ENCODE measurements at places on chromosomes 6 and 20.

- no peak for DNase-seq
- H3K27ac ChIP-seq = no peak overlapping the region
- H3K4me1 ChIP-seq = peaks cover 7% of the 10 kb centered on the region
- H3K4me3 ChIP-seq = no peak overlapping the region
These were observed 53.2 kb downstream of the CRYBG1 start for GRCh38 chr6:106413722-106414121.

GRCh38 chr20:17525132-17525531, 6.0 kb downstream of the BFSP1 start:
- H3K4me3 ChIP-seq = no peak overlapping the region
- H3K36me3 ChIP-seq = no peaks in the 10 kb centered on the region
- H3K27ac ChIP-seq = no peak overlapping the region
- no peak for DNase-seq

- H3K27ac ChIP-seq = no peak overlapping the region
- no peaks in the 10 kb centered on the region for H3K4me1 ChIP-seq
- H3K4me3 ChIP-seq = no peak overlapping the region
- no peaks in the 10 kb centered on the region for H3K36me3 ChIP-seq
- no peak for DNase-seq
These were observed 323.0 kb upstream of the JARID2 start for GRCh38 chr6:14922706-14923460.

- no peaks in the 10 kb centered on the region for H3K4me1 ChIP-seq
- peaks cover 6% of the 10 kb centered on the region for H3K36me3 ChIP-seq
- DNase-seq = no peak
- H3K4me3 ChIP-seq = no peak overlapping the region
- H3K27ac ChIP-seq = no peak overlapping the region
These were observed 79.4 kb downstream of the DLL1 start for GRCh38 chr6:170211404-170212025.

GRCh38 chr6:79159846-79160245, 74.6 kb downstream of the HMGN3 start:
- H3K27ac ChIP-seq = no peak overlapping the region
- DNase-seq = no peak
- H3K4me1 ChIP-seq = no peaks in the 10 kb centered on the region

DNA sequence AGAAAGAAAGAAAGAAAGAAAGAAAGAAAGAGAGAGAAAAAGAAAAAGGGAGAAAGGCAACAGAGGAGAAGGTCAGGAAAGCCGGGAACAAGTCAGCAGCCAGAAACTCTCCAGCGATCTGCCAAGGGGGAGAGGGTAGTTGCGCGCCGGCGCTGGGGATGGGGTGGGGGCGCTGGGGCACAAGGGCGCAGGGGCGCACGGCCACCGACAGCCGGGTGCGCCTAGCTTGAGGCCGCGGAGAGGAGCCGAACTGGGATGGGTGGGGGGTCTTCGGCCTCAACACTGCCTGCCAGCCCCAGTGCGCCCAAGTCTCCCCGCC, 533 bp upstream of the RSPO3 start:
- H3K4me1 ChIP-seq = peaks cover 4% of the 10 kb centered on the region
- DNase-seq = no peak
- H3K4me3 ChIP-seq = peak overlapping the region; percentile 69
- no peak overlapping the region for H3K27ac ChIP-seq
- no peaks in the 10 kb centered on the region for H3K36me3 ChIP-seq

- no peak overlapping the region for H3K4me3 ChIP-seq
- no peaks in the 10 kb centered on the region for H3K27me3 ChIP-seq
- H3K36me3 ChIP-seq = peaks cover 45% of the 10 kb centered on the region
- H3K4me1 ChIP-seq = peaks cover 13% of the 10 kb centered on the region
- peak overlapping the region; percentile 77 for H3K27ac ChIP-seq
These were observed 55.7 kb downstream of the TRMT11 start for GRCh38 chr6:126042001-126042419.

DNA sequence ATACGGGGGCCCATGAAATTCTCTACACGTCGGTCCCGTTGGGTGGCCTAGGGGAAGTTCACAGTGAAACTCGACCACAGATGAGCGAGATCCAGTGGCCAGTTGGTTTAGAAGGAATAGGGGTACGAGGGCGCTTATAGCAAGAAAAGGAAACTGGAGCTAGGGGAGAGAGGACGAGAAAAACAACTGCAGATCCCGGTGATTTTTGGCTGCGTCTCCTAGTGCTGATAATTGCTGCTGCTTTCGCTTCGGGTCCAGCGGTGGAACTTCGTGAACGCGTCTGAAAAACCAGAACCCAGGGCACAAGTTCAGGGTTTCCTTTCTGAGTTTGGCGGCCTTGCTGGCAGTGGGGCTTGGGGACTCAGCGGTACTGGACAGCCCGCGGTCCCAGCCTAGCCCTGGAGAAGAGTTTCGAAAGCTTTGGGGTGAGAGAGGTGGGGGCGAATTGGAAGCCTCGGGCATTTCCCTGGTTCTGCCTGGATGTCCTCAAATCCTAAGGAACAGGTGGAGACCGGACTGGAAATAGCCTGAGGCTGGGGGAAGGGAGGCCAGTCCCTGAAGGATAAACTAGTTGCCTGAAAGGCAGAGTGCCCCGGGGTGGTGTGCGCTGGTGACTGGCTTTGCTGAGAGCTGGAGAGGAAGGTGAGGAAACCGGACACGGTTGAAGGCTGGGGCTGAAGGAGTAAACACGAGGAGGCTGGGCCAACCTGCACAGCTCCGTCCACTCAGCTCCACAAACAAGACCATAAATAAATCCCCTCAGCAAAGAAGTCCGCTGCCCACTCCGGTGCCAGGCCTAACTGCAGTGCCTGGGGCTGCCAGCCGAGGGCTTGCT, 793 bp downstream of the GMPR start:
- no peaks in the 10 kb centered on the region for H3K27me3 ChIP-seq
- H3K27ac ChIP-seq = peak overlapping the region; percentile 87
- DNase-seq = peak; percentile 19
- H3K36me3 ChIP-seq = no peaks in the 10 kb centered on the region
- H3K4me1 ChIP-seq = peaks cover 39% of the 10 kb centered on the region
- peak overlapping the region; percentile 79 for H3K4me3 ChIP-seq

DNA sequence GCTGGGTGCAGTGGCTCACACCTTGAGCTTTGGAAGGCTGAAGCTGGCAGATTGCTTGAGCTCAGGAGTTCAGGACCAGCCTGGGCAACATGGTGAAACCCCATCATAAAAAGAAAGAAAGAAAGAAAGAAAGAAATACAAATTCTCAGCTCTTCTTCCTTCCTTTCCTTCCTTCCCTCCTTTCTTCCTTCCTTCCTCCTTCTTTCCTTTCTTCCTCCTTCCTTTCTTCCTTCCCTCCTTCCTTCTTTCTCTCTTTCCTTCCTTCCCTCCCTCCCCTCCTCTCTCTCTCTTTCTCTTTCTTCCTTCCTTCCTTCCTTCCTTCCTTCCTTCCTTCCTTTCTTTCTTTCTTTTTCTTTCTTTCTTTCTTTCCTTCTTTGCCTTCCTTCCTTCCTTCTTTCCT, 21.0 kb upstream of the NCOA3 start:
- no peak for DNase-seq
- H3K4me1 ChIP-seq = peaks cover 10% of the 10 kb centered on the region
- H3K4me3 ChIP-seq = no peak overlapping the region
- H3K27me3 ChIP-seq = no peaks in the 10 kb centered on the region
- no peak overlapping the region for H3K27ac ChIP-seq

GRCh38 chr6:80530103-80530502, 423.6 kb downstream of the BCKDHB start:
- peaks cover 5% of the 10 kb centered on the region for H3K4me1 ChIP-seq
- no peak overlapping the region for H3K27ac ChIP-seq
- H3K27me3 ChIP-seq = no peaks in the 10 kb centered on the region
- no peak overlapping the region for H3K4me3 ChIP-seq
- H3K36me3 ChIP-seq = peaks cover 56% of the 10 kb centered on the region

DNA sequence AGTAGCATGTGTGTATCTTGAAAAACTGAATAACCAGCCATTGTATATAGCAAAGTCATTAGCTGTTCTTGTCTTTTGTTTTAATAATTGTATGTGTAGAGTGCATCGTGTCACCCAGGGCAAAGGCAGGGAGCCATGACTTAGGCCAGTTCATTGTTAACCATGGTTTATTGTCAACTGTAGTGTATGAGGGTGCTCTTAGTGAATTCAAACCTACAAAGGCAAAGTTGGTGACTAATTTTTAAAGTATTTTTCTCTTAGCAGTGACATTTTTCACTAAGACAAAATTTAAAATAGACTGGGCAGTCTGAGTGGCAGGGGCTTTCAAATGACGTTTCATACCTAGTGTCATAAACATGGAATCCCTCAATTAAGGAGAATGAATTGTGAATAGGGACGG, 79.0 kb downstream of the TULP4 start:
- no peak overlapping the region for H3K27ac ChIP-seq
- no peaks in the 10 kb centered on the region for H3K27me3 ChIP-seq
- no peak overlapping the region for H3K4me3 ChIP-seq
- no peak for DNase-seq

- H3K27ac ChIP-seq = no peak overlapping the region
- no peaks in the 10 kb centered on the region for H3K4me1 ChIP-seq
- no peak overlapping the region for H3K4me3 ChIP-seq
These were observed 44.3 kb upstream of the SNX9 start for GRCh38 chr6:157778719-157779118.

DNA sequence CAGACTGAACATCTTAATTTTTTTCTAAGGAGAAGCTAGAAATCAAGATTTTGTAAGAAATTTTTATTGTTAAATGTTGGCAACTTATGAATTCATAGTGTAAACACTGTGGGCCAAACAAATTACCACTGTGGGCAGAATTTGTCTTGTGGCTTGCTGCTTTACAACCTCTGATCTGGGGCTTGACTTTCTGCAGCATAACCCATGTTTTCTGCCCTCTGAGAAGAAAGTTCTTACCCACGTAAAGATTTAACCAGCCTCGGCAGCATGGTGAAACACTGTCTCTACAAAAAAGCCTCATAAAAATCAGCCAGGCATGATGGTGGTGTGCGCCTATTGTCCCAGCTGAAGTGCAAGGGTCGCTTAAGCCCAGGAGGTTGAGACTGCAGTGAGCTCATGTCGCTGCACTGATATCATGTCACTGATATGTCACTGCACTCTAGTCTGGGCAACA, 12.9 kb downstream of the ITCH start:
- peak overlapping the region; percentile 25 for H3K27ac ChIP-seq
- H3K36me3 ChIP-seq = peaks cover 79% of the 10 kb centered on the region
- no peak overlapping the region for H3K4me3 ChIP-seq
- no peak for DNase-seq

- peaks cover 14% of the 10 kb centered on the region for H3K36me3 ChIP-seq
- DNase-seq = peak; percentile 98
- no peaks in the 10 kb centered on the region for H3K27me3 ChIP-seq
These were observed at the start of gene YWHAB for GRCh38 chr20:44885392-44886265. Gene YWHAB, plus strand, starts transcription at chr20:44885705. Its CDS starts 15,829 bp downstream, at chr20:44901534.

GRCh38 chr6:106220485-106220884, 105.1 kb downstream of the ATG5 start:
- peaks cover 4% of the 10 kb centered on the region for H3K4me1 ChIP-seq
- H3K27me3 ChIP-seq = no peaks in the 10 kb centered on the region
- no peak for DNase-seq
- no peak overlapping the region for H3K4me3 ChIP-seq
- H3K27ac ChIP-seq = no peak overlapping the region
- no peaks in the 10 kb centered on the region for H3K36me3 ChIP-seq

GRCh38 chr20:15081261-15081660, 743.8 kb upstream of the FLRT3 start:
- H3K36me3 ChIP-seq = no peaks in the 10 kb centered on the region
- no peak for DNase-seq
- no peak overlapping the region for H3K27ac ChIP-seq
- no peaks in the 10 kb centered on the region for H3K27me3 ChIP-seq

DNA sequence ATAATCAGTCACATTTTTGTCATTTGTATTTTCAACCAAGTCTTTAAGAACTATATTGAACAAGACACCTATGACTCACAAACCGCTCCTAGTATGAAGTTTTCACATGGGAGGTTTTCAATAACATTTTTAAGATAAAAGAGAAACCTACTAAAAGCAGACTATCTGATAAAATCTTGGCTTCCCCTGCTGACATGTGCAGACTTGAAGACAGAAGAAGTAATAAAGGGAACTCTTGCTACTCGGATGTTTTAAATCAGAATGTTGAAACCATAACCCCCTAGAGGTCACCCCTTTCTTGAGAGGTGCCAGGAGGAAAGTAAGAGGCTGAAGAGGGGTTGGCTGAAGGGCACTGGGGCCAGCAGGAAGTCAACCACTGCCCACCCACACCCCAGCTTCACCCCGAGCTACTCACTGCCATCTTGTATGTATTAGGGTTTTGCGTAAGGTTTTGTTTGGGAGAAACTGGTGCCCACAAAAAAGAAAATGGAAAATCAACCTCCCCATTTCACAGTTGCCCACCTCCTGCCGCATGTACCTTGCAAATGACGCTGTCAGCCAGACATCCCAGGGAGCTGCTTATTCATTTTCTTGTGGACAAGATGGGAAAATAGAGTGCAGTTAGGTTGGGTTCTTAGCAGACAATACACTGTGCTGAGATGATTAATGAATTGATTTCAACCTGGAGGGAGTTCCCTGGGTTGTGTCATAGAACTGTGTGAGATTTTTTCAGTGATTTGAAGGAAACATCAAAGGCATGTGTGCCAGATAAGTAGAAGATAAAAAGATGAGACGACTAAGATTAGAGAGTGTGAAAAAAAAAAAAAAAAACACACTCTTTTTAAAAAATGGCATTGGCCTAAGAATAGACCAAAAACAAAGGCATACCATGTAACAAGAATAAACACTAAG, 83.2 kb upstream of the TAB2 start:
- peak; percentile 68 for DNase-seq
- peak overlapping the region; percentile 62 for H3K27ac ChIP-seq
- H3K4me3 ChIP-seq = no peak overlapping the region
- H3K27me3 ChIP-seq = no peaks in the 10 kb centered on the region
- H3K36me3 ChIP-seq = no peaks in the 10 kb centered on the region
- H3K4me1 ChIP-seq = peaks cover 38% of the 10 kb centered on the region

DNA sequence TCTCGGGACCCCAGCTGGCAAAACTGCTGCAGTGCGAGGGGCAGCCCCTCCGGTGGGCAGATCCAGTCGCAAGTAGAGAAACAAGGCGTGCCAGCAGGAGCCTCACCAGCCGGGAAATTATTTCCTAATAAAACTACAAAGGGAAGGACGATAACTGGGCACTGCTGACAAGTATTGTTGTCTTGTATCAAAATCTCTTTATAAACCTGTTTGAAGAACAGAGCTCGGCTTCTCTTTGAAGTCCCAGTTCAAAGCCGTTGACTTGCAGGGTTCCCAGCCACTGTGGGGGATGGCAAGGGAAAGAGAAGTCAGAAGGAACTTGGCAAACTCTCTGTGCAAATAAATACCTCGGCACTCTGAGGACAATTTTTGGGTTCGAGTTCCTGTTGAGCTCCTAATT, 504.5 kb downstream of the CD83 start:
- H3K4me1 ChIP-seq = no peaks in the 10 kb centered on the region
- H3K27me3 ChIP-seq = no peaks in the 10 kb centered on the region
- no peak for DNase-seq
- H3K27ac ChIP-seq = no peak overlapping the region
- no peak overlapping the region for H3K4me3 ChIP-seq
- no peaks in the 10 kb centered on the region for H3K36me3 ChIP-seq

DNA sequence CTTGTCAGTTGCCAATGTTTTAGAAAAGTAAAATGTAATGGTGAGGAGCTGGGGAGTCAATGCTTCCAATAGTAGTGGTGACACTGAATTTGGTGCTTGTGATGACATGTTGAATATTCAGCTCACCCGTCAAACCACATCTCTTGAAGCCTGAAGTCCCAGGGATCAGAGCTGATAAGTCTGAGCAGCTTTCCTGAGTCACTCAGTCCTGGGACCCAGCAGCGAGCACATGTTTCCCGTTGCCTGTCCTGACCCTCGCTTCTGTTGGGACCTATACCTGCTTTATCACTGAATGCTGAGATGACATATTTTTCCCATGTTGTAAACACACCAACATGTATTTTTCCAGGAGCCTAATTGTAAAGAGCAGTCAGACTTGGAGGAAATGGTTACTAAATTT, 693.6 kb downstream of the QKI start:
- peaks cover 13% of the 10 kb centered on the region for H3K36me3 ChIP-seq
- no peak for DNase-seq
- peaks cover 32% of the 10 kb centered on the region for H3K4me1 ChIP-seq
- H3K4me3 ChIP-seq = peak overlapping the region; percentile 60
- no peaks in the 10 kb centered on the region for H3K27me3 ChIP-seq

All from MCF 10A (cell line).